ENCODE measurements at places on chromosomes 3 and 15.

DNA sequence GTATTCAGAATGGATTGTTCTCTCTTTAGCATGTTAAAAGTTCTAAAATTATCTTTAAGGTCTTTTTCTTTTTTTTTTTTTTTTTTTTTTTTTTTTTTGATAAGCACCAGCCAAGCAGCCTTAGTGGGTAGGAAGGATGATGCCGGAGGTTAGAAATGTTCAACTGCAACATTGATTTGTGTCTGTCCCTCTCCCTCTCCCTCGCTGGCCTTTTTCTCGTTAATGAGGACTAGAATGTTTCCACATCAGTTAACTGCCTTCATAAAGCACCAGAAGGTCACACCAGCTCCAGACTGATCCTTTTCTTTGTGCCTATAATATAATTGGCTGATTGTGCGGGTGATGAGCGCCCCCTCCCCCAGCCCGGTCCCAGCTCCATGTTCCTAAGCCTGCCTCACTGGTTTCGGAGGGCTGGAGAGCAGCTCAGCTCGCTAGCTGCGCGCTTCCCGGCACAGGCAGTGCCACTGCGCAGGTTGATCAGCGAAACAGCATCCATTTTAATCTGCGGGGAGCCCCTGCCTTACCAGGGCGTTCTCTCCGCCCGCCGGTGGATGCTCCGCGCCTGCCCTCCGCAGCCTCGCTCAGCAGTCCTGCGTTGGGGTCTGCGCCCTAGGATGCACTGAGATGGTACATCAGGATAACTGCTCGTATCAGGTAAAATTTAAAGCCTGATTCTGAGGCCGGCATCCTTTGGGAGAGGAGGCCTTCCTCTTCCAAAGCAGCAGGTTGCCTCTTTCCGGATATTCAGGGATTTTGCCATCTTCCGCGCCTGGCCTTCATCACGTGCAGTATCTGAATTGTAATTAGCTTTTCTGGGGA, 148.9 kb upstream of the IL12A start:
- no peak for DNase-seq

GRCh38 chr15:38093931-38094330, 158.7 kb upstream of the SPRED1 start:
- DNase-seq: no peak

- DNase-seq: no peak
These were observed 8.4 kb downstream of the PROK2 start for GRCh38 chr3:71776538-71776937.

- DNase-seq: no peak
These were observed 56.9 kb downstream of the SLC9A9 start for GRCh38 chr3:143791386-143791785.

- no peak for DNase-seq
These were observed 66.4 kb upstream of the GOLIM4 start for GRCh38 chr3:168162172-168162571.

GRCh38 chr15:55917881-55918296, 75.5 kb downstream of the NEDD4 start:
- DNase-seq: peak; percentile 41

GRCh38 chr3:190722181-190722905, 140.2 kb downstream of the GMNC start:
- DNase-seq: no peak

- DNase-seq: no peak
These were observed 49.2 kb upstream of the CTSH start for GRCh38 chr15:78993931-78994530.

- no peak for DNase-seq
These were observed 14.3 kb downstream of the AKAP13 start for GRCh38 chr15:85394554-85395333.

DNA sequence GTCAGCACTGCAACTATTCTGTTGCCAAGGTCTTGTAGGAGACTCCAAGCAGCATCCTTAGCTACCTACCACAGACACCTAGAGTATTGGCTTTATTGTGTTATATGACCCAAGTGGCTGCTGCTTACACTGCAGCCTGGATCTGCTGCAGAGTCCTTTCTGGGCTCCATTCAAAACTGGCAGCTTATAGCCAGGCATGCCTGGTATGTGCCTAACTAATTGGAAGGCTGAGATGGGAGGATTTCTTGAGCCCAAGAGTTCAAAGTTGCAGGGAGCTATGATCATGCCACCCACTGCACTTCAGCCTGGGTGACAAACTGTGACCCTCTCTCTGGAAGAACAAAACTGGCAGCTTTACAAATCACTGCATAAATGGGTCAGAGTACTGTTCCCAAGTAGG, 8.6 kb downstream of the NDUFB4 start:
- no peak for DNase-seq

DNA sequence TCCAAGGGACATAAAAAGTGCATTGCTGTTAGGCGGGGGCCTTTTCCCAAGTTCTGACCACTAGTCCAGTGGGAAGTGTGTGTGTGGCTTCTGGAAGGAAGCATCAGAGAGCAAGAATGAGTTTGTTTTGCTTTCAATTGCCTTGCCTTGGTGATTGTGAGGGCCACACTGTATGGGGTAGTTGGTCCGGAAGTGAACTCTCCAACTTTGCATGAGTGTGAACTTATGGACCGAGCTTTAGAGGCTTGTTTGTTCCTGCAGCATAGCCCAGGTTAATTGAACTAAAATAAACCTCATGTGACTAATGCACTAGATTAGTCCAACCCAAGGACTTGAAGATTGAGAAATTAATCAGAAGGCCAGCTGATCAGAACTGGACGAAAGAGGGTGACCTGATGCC, 171.7 kb downstream of the NR2F2 start:
- DNase-seq: no peak

GRCh38 chr15:68833700-68834331, 13.1 kb upstream of the ANP32A start:
- DNase-seq: no peak

- DNase-seq: no peak
These were observed 37.9 kb downstream of the IL20RB start for GRCh38 chr3:136995652-136996051.

GRCh38 chr15:54772663-54773062, 424.1 kb downstream of the RSL24D1 start:
- DNase-seq: no peak

DNA sequence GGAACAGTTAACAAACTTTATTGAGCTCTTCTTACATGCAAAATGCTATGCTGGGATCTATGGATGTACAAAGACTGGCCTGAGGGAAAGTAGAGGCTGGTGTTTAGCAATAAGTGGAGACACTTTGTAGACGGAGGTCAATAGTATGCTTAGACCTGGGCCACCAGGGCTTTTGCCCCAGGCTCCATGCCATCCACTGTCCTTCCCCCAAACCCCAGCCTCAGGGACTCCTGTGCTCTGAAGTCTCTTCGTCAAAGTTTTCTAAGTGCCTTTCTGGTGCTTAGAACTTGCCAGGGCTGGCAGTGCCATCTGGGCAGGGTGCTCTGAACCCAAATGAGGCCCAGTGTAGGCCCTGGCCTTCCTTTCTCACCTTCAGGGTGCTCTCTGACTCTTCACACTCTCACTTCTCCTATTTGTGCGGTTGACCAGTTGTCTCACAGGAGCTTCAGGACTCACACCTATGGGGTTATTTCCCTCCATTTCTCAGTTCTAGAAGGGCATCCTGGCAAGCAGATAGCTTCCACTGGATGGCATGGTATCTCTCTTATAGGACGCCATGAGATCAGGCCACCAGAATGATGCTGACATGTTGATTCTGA, 21.8 kb upstream of the KCNAB1 start:
- no peak for DNase-seq

DNA sequence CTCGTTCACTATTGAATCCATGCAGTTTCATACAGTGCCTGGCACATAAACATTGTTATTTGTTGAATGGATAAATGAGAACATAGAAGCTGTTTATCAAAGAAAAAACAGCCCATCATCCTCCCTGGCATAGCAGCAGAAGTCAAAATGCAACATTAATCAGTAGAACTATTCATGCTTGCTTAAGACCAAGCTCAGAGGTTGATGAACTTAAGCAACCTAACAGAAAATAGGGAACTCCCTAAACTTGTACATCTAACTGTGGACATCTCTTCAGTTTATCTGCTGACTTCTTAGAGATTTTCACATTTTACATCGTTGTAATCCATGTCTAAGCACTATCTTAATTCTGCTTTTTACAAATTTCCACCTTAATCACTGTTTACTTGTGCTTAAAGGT, 29.2 kb downstream of the SENP8 start:
- DNase-seq: no peak

GRCh38 chr3:134931045-134931785, 136.2 kb downstream of the EPHB1 start:
- no peak for DNase-seq

DNA sequence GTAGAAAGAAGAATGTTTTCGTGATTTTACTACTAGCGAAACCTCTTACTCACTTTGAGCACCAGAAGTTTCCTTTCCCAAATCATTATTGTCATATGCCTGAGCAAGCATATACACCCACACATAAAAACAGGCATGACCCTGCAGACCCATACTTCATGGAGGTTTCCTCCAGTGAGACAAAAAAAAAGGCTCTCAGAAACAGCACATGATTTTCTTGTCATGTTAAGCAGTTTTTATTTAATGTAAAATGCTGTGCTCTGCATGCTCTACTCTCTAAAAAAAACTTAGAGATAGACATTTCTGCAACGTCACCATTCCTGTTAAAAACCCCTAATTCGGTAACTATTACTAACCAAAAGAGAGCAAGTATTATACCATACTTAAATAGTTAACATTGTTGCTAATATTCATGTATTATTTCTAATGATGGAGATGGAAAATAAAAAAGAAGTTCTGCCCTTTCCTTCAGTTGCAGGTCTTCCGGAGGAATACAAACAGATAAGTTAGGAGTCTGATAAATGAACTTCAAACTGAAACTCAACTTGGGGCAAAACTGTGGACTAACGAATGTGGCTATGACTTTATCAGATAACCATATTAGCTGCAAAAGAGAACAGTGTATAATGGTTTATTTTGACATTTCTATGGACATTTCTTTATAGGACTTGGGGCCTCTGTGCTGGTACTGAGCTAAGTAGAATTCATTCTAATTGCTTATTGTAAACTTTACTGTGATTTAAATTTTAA, 15.9 kb downstream of the CD200R1 start:
- DNase-seq: no peak

DNA sequence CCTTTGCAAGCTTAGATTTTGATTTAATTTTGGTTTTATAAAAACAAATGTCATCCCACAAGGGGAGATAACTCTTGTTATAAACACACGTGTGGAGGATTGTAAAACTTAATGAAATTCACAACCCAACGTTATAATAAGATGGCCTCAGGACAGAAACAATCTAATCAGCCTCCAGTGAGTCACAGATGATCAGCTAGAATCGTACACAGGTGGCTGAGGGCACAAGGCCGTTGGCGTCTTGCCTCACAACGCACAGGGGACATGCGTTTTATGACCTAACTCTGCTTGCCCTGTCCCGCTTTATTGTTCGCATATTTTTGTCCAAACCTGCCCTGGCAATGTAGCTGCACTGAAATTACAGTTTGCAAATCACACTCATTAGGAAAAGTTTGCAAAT, 121.9 kb upstream of the PDZRN3 start:
- DNase-seq: no peak

DNA sequence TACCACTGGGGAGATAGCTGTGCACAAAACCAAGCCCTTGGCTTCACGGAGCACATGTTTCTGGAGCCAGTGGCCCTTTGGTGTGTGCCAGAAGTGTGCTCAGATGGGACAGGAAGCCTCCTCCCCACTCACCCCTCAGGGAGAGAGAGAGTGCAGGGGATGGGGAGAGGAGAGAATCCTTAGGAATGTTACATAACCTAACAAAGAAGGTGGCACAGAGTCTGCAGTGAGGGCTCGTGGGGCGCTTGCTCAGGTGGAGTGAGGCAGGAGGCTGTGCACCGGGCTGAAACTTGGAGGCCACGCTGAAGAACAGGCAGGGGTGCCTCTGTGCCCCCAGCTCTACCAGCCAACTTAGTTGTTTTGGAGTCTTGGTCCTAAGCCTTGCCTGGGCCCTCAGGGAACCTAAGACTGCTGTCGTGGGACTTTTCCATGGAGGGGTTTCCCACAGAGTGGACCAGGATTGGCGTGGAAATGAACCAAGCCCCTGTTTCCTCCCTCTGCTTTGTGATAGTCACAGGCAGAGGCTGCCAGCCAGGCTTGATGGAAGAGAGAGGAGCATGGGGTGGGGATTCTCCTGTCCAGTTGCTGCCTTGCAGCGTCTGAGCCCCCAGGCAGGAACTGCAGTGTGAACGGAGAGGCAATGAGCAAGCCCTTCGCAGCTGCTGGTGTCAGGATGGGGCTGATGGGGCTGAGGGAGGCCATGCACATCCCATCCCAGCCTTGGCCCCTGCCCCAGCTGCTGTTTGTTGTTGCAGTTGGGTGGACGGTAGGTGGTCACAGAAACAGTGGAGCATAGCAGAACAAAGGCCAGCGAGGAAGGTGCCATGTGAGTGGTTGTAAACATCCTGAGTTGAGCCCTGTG, 32.7 kb downstream of the PDIA5 start:
- DNase-seq: no peak

All from NCI-H1694 (cell line).